ENCODE measurements at places on chromosomes 1 and 21.

GRCh38 chr21:29102791-29103257 is 27.6 kb upstream of the MAP3K7CL start:
- no peak for DNase-seq

GRCh38 chr21:31299291-31300147 is 44.5 kb downstream of the TIAM1 start:
- no peak for DNase-seq

DNA sequence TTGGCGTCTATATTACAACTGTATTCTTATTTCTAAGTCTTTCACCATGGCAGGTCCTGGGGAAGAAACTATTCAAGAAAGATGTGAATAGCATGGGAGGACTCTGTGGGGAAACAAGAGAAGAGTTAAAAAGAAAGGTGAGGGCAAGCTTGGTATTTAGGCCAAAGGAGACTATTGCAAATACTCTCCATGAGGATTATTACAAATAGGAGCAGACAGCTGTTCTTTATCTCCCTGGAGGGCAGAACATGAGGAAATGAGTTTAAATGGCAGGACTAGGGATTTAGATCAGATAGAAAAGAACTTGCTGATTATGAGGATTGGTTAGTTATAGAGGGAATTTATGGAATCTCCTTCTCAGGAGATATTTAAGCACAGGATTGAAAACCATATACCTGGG is 186.8 kb downstream of the CDC7 start:
- DNase-seq: no peak

DNA sequence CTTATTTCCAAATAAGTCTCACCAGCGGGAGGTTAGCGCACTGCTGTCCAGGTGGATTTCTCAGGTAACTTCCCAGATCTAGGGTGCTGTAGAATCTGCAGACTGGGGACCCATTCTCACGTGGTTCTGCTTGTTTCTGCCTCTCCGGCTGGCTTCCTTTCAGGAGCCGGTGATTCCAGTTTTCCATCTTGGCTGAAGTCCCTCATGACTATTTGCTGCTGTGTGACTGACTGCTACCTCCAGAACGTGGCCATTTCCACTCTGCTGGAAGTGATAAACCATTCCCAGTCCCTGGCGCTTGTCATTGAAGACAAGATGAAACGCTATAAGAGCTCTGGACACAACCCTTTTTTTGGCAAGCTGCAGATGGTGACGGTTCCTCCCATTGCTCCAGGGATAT is 76.0 kb downstream of the DOP1B start:
- no peak for DNase-seq

DNA sequence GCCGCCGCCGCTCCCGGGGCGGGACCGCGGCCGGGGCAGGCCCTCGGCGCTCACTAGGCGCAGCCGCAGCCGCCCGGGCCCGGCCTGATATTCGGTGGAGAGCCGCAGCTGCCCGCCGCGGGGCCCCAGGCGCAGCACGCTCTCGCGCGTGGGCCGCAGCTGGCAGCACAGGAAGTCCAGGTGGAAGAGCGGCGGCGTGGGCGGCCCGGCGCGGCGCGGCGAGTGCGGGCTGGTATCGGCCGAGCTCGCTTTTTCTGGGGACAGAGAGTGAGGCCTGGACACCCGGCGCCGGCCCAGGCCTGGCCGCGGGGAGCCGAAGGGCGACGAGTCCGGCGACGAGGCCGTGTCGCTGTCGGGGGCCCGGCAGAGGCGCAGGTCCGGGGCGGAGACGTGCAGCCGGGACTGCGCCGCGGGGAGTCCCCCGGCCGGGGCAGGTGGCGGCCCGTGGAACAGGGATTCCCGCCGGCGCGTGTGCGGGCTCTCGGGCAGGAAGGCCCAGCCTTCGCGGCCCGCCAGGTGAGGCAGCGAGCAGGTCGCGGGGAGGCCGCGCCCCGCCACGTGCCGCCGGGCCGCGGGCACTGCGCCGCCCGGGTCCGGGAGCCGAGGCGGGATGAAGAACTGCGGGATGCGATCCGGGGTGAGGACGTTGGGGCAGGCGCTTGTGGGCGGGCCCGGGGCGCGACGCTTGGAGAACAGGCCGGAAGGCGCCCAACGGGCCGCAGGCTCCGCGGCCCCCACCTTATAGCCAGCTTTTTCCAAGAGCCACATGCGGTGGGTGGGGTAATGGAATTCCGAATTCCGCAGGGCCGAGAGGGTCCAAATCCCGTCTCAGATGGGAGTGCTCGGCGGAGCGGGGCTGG is 1.2 kb downstream of the C2CD4D start:
- peak; percentile 61 for DNase-seq

- DNase-seq: no peak
These were observed 292.9 kb downstream of the LTN1 start for GRCh38 chr21:28699596-28700259.

DNA sequence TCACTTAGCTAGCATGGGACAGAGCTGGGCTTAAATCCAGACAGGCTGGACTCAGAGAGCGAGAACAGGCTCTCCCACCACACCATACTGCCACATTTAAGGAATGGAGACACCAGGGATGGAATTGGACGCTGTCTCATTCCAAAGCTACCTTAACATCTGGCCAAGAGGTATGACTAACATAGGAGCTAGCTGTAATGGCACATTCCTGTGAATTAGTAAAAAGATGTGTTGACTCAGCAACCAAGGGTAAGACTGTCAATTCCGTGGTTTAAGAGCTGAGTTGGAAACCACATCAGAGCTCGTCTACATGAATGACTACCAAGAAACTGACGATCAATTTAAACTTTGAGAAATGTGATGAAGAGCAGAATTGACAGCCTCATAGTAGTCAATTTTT is 8.3 kb upstream of the TNFRSF9 start:
- no peak for DNase-seq

DNA sequence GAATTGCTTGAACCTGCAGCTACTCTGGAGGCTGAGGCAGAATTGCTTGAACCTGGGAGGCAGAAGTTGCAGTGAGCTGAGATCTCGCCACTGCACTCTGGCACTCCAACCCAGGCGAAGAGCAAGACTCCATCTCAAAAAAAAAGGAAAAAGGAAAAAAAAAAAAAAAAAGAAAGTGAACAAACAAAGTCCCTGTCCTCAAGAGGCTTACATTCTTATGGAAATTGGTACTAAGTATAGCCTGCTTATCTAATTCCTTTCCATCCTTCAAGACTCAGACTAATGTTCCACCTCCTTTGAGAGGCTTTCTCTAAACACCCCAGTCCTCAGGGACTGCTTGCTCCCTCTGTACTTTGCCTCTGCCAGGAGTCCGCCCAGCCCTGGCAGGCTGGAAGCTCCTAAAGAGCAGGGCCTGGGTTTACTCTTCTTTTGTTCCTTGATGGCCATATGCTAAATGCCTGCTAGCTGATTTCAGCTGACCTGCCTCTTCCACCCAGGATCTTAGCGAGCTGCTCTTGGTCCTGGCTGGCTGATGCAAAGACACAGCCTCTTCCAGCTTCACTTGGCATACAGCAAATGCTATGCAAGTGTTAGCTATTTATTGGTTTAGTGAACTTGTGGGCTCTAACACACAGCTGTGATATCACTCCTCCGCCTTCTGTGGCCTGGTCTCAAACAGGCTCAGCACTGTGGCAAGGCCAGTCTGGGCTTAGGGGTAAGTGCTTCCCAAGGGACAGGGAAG is 9.8 kb downstream of the SLC9A1 start:
- no peak for DNase-seq

DNA sequence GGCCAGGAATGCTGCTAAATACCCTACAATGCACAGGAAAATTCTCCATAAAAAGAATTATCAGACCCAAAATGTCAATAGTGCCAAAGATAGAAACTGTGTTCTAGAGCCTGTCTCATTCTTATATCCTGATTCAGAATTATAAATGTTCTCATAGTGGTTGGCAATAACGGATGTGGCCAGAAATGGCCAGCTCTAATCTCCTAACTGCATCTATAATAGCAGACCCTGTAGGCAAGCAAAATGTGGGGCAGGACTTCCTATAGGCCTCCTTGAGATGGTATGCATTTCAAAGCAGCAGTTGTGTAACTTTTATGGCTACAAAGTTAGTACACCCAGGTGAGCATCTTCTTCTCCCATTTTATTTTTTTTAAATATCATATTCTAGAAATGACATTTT is 95.9 kb upstream of the SGIP1 start:
- no peak for DNase-seq

DNA sequence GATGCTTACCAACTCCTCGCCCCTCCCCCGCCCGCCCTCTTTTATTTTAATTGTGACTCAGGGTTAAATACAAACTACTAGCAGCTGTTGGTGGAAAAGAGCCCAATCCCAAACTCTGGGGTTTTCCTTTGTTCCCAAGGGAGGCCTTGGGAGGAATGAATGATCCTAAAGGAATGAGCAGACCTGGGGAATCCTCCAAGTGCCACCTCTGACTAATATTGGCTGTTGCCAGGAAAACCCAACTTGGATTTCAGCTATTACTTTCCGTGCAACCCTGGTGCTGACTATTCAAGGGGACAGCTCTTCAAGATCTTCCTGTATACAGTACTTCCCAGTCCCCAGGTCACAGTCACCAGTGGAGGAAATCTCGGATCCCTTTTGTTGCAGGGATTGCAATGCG is 1.3 kb upstream of the S100A10 start:
- no peak for DNase-seq

DNA sequence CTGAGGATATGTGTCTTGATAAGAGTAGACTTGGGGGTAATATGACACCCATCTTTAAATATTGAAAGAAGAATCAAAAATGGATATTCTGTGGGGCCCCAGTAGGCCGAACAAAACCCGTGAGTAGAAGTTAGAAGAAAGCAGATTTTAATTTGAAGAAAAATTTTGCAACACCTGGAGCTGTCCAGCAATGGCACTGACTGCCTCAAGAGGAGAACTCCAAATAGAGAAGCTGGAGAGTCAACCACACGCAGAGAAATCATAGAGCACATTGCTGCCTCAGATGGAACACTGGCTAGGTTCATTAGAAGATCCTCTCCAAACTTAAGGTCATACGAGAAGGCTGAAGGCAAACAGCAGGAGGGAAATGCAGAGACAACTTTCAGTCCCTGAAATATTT is 6.8 kb downstream of the NHLH1 start:
- DNase-seq: no peak
